Eye (tissue), 1 donor: ENCODE measurements at places on chromosomes 1 and 21.

DNA sequence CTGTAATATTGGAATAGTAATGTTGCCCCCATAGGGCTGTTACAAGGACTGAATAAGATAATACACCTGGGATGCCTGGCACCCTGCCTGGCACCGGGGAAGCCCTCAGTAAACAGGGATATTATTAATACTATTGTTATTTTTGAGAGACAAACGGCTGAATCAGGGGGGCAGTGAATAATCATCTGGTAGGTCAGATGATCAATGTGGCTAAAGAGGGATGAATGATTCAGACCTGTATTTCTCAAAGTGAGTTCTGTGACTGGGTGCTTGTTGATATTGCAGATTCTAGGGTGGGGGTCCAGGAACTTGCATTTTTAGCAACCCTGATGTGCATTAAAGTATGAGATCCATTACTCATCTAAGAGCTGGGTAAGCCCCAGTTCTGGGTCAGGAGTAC, 46.2 kb upstream of the BCL10 start:
- DNase-seq, result no peak

DNA sequence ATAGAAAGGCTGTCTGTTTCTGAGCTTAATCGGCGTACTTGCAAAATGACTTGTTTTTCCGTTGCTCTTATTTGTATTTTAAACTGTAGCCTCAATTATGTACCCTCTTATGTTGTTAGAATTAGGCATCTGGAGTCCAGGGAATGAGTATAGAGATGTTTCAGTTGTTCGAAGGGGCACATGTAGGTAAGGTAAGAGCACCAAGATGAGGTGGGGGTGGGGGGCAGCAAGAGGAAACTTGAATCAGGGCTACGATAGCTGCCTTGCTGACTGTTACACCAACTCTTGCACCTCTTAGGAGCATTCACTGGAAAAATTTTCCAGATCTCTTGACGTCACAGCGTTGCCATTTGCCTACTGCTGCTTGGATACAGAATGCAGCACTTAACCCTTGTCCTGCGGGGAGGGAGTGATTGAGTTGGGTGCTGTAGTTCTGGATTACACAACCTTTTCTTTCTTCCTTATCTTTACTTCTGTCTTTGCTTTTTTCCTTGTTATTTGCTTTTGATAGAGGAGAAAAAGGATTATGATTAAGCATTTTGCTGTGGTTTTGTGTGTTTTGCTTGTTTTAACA, 3.2 kb downstream of the ATP1B1 start:
- DNase-seq, result peak; percentile 90

DNA sequence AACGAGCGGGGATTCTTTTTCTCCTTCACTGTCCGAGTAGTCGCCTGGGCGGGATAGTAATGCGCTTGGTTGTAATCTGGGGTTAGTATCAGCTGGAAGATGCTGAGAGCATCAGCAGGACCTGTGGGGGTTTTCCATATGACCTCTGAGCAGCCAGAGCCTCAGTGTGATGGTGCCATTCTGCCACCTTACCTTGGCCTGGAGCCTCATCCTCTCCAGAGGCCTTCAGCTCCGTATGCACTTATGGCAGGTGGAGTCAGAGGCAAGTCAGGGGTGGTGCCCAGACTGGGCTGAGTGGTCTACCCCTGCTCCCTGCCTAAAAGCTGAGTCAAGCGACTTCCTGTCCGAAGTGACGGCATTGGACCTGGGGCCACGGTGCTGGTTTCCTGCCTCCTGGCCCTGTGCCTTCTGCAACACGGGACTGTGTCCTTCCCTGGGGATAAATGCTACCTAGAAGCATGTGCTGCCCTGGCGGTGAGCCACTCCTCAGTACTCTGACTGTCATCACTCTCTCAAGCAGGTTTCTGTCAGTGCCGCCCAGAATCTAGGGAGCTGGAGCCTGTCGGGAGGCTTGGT, 24.7 kb downstream of the TENT5C start:
- DNase-seq, result no peak

- no peak for DNase-seq
Measured at GRCh38 chr21:45208627-45208951, 79.1 kb downstream of the POFUT2 start.

GRCh38 chr1:192399161-192399560, 82.4 kb downstream of the RGS21 start:
- DNase-seq, result no peak

DNA sequence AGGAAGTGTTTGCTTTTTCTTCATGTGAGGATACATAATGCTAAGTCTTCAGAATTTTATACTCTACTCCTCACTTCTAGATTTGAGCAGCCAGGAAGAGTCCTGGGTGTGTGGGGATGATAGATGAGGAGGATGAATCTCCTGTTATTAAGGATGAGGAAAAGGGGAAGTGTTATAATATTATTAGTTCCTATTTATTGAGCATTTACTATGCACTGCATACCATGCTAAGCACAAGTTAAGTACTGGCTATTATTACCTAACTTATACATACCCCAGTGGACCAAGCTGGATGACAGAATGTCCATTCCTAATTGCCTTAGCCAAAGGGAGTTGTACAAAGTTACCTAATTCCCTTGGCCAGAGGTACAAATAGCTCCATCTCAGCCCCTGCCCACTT, 19.8 kb downstream of the CACHD1 start:
- no peak for DNase-seq

- no peak for DNase-seq
Measured at GRCh38 chr21:43832648-43833047, 32.4 kb upstream of the AGPAT3 start.

DNA sequence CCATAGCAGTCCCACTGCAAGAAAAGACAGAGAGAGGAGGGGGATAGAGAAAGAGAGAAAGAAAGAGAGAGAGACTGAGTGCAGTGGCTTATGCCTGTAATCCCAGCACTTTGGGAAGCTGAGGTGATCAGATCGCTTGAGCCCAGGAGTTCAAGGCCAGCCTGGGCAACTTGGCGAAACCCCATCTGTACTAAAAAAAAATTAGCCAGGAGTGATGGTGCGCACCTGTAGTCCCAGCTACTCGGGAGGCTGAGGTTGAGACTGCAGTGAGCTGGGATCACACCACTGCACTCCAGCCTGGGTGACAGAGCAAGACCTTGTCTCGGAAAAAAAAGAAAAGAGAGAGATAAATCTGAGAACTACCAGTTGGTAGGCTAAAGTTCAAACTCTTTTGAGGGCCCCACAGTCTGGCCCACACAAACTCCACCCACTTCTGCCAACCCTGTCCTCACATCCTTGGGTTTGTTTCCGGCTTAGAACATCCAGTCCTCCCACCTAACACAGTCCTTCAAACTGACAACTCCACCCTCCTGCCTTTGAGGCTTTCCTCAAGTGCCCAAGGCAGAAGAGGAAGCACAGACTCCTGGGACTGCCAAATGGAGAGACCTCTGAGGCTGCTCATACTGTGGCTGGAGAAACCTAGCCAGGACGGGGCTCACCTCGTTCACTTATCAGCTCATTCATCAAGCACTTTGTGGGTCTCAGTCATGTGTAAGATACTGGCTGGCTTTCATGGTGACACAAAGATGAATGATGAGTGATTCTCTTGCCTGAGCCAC, 20.1 kb downstream of the TFAP2E start:
- no peak for DNase-seq

DNA sequence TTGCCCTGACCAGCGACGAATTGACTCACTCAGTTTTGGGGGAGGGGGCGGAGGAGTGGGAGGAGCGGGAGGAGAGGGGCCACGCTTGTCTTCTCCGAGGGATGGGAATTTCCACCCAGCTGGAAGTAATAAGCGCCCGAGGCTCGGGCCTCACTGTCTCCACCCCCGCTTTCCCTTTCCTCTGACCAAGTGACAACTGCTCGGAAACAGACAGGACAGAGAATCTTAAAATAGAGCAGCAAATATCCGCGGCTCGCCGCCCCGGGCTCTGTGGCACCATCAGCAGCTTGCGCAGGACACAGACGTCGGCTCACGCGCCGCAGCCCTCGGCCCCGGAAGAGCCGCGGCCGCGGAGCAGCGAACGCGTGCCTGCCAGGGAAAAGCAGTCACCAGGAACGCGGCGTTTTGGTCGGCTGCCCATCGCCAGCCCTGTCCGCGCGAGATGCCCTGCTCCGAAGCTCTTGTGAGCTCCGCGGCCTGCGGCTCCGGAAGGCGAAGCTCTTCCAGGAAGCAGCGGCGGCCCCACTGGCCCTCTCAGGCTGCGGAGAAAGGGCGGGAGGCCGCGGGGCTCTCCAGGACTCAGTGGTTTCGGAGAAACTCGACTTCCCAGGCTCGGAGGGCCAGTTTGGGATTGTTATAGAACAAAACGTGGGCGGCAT, 10.7 kb upstream of the RGS16 start:
- DNase-seq, result peak; percentile 97

DNA sequence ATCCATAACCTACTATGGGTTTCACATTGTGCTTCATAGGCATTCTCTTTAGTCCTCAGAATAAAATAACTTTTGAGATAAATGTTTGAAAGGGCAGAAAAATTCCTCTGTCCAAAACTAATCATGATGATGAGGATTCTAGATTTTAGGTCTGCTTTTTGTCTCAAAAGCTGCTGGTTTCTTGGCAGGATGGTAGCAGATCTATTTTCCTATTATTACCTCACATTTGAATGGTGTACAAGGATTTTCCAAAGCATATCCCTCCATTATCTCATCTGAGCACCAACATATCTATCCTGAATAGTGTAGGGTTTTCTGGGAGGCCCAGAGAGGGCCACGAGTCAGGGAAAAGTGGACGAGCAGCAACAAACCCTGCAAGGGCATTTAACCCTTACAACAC, 201.9 kb downstream of the PLPP3 start:
- DNase-seq, result no peak

GRCh38 chr1:230123280-230124185, 56.5 kb downstream of the GALNT2 start:
- DNase-seq, result no peak

GRCh38 chr1:225603538-225604354, 49.2 kb downstream of the ENAH start:
- no peak for DNase-seq

DNA sequence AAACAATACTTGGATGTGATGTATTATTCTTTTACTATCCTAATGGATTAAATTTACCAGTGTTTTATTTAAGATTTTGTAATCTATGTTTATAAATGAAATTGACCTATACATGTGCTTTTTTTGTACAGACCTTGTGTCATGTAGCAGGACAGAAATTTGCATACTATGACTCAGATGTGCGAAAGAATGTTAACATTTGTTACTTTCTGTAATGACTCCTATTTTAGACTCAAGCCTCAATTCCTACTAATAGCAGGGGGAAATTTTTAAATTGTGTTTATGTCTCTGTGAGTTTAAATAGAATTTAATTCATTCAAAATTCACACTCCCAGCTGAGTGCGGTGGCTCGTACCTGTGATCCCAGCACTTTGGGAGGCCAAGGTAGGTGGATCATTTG, 21.8 kb upstream of the RIMKLA start:
- DNase-seq, result no peak

- no peak for DNase-seq
Measured at GRCh38 chr1:76770979-76771378, 96.3 kb upstream of the ST6GALNAC5 start.
